ENCODE measurements at places on chromosomes 5 and 9.

DNA sequence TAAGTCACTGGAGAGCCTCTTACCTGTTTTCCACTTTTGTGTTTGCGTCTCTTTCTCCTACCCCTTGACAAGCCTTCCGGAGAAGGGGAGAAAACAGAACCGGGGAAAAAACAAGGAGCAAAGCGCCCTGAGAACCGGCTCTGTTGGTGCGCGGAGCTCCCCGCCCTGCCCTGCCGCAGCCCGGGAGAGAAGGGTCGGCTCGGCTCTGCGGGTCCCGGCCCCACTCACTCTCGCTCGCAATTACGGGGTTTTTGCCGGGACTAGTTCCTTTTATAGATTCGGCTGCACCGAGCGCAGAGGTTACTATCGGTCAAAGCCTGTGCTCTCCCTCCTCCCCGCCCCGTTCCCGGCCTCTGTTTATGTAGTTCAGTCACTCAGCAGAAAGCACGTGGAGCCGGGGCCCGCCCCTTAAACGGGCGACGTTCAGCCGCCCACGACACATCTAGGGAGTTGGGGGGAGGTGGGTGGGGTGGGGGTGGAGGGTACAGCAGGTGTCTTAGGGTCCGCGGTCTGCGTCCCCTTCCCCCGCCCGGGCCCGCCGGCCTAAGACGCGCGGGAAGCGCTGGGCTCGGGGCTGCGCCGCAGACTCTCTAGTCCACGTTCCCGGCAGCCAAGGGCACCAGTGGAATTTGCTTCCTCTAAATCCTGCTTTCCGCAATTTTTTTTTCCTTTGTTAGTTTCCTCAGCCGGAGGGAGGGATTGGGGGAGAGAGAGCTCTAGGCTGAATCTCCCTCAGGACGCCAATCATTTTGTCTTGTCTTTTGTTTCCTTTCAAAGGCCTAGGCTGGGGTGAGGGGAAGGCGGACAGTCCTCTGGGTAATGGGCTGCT, at the start of gene ABCA1:
TSS of gene ABCA1 (minus strand) at position 244 of the 829 bp plus-strand sequence. CDS start 24,476 bp downstream, outside the sequence.
- DNase-seq: no peak

- DNase-seq: no peak
Observed at GRCh38 chr5:176769911-176770310, 40.4 kb upstream of the UNC5A start.

DNA sequence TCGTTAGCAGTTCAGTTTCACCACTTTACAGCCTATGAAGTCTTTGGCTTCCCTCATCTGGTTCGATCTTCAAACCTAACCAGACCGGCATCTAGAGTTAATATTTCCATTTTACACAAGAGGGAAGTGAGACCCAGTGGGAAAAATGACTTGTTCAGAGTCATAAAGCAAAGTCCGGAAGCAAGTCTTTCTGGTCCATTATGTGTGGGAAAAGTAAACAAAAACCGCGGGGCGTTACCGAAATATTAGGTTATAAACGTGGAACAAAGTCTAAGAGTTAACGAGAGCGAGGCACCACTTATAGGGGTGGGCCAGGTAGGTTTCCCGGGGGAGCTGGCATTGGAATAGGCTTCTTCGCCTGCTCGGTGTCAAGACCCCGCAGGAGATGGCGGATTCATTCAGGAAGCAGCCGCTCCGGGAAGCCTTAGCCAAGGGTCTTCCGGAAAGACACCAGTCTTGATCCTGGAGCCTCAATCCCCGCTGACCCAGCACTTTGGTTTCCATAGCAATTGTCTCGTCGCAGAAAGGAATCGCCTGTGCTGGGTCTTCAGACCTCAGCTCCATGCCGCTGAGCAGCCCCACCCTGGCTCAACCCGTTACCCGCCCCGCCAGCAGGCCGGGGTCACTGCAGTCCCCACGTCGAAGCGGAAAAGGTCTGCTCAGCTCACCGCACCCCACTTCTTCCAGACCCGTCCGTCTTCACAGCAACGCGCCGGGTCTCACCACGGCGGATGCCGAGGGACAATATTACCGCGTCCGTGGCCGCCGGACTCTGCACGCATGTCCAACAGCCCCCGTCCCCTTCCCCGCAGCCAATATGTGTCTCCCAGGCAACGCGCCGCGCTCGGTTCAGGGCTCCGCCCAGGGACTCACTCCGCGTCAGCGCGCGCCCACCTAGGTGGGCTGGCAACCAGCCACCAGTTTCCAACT, at the start of gene C5orf52:
TSS of gene C5orf52 (plus strand) at position 872 of the 930 bp plus-strand sequence. CDS start 82 bp downstream, outside the sequence.
- no peak for DNase-seq

DNA sequence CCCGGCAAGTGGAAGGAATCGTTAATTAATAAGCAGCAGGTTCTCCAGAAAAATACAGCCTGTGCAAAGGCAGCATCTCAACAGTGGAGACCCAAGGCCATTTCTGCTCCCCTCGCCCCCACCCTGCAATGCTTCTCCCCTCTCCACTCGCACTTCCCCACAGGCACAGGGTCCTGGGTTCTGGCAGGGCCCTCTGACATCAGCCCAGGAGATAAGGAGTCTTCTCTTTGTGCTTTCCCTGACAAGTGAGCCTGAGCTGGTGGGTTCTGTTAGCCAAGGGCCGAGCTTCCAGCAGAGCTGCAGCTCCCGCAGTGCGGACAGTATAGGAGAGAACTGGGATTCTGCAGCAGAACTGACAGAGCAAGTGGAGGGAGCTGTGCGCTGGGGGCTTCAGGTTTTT, 257.5 kb downstream of the NSG2 start:
- DNase-seq: no peak

GRCh38 chr5:42517164-42517563, 93.9 kb downstream of the GHR start:
- DNase-seq: no peak

- DNase-seq: no peak
Observed at GRCh38 chr9:93376411-93376810, 75.1 kb upstream of the FAM120A start.

- DNase-seq: no peak
Observed at GRCh38 chr5:7415123-7415522, 19.2 kb downstream of the ADCY2 start.

- no peak for DNase-seq
Observed at GRCh38 chr9:99187311-99187710, 34.4 kb downstream of the ALG2 start.

DNA sequence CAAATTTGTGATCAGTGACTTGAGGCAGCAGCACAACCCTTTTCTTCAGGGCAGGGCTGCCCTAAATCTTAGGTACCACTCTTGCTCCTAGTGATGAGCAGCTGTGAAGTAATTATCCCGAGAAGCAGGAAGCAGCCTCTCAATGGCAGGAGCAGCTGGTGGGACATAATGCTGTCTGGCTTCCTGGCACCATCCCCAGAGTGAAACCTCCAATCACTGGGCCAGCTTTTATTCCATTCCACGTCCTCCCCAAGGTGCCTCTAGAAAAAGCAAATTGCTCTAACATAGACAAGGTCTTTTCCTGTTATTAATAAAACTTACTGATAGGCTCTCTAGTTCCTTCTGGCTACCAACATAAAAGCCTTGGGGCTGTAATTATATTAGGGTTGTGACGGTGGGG, 154.0 kb downstream of the FRMD3 start:
- DNase-seq: no peak

- no peak for DNase-seq
Observed at GRCh38 chr9:105886136-105886535, 191.8 kb downstream of the TMEM38B start.

DNA sequence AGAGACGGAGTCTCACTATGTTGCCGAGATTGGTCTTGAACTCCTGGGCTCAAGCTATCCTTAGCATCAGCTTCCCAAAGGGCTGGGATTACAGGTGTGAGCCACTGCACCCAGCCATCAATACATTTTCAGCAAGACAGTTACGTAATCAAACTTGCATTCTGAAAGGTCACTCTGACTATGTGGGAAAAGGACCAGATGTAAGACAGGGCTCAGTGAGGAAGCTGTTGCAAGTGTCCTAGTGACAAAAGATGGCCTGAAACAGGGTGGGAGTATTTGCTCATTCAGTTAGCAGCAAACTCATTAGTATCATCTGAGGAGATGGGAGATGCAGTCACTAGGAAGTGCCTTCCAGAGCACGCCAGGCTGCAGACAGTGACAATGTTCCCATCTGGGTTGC, 16.9 kb downstream of the MED27 start:
- no peak for DNase-seq

- no peak for DNase-seq
Observed at GRCh38 chr5:6498968-6499367, 50.3 kb downstream of the UBE2QL1 start.

DNA sequence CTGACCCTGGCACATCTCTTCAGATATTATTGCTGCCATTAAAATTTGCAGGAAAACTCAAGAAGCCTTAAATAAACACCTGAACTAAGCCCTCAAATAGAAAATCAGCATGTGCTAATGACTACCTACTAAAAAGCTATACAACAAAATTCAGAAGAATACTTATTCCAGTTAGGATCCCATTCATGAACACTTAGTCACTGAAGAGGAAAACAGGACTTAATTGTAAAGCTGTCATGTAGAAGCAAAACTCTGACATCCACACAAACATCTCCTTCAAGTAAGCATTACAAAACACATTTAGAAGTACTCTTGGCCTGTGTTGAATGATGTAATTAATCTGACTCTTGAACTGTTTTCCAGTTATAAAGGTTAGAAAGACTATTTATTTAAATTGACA, 19.9 kb downstream of the ELL2 start:
- no peak for DNase-seq

- DNase-seq: no peak
Observed at GRCh38 chr9:21710548-21711191, 91.8 kb upstream of the MTAP start.

- no peak for DNase-seq
Observed at GRCh38 chr9:137044502-137045177, 1.3 kb downstream of the NPDC1 start.

DNA sequence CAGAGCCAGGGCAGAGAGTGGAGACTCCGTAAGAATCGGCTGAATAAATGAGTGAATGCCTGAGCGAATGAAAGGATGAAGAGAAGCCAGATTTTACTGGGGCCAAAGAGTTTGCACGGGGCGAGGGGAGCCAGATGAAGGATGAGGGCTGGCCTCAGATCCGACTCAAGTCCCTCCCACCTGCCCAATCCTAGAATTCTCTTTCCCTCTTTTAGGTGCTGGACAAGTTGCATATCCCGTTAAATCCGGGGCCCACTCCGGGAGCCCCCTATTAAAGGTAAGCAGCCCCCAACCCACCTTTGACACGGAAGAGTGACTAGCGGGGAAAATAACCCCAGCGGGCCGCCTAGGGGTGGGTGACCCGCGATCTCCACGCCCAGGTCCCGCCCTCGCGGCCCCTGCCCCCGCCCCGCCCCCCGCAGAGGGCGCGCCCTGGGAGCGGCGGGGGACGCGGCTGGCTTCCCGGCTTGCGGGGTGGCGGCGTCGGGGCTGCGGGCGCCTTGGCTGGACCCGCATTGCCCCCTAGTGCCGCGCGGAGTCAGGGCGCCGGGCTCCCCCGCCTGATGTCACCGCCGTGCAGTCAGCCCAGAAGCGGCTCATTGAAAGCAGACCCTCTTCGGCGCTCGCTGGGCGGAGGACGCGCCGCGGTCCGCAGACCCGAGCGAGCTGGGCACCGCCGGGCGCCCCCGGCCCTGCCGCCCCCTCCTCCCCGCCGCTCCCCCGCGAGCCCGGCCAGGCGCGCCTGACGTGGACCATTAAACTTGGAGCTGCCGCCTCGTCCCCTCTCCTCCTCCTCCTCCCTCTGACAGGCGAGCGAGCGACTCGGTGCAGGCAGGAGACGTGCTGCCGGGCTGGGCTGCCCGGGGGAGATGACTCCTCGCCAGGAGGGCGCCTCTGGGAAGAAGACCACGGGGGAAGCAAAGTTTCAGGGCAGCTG, at the start of gene ADRA1B:
TSS of gene ADRA1B (plus strand) at position 579 of the 937 bp plus-strand sequence. CDS start 424 bp downstream, outside the sequence.
- no peak for DNase-seq

DNA sequence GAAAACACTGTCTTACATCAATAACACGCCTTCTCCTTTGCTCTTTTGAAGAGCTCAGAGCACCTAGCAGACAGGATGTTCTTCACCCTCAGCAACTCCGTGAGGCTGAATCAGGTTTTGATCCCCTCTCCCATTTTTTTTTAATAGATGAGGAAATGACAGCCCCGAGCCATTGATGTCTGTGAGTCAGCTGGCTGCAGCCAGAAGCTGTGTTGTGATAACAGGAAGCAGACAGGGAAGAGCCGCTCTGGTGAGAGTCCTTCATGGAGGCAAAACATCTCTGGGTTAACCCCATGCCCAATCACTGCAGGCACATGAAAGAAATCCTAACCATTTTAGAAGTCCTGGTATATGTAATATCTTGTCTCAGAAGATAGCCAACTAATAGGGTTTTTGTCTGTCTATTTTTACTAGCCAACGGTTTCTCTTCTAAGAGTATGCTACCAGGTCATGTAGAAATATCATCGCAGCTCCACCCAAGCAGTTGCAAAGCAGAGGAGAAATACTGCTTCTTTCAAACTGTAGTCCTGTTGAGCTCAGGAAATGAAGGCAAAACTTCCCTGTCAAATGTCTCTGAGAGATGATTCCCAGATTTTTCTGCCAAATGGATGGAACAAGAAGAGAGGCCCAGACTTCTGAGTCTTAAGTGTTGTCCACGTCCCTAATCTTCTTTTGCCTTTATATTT, 568.9 kb downstream of the CCDC171 start:
- DNase-seq: no peak

- DNase-seq: no peak
Observed at GRCh38 chr9:98378794-98379193, 123.3 kb upstream of the TBC1D2 start.

- DNase-seq: no peak
Observed at GRCh38 chr5:83475935-83476814, 4.6 kb downstream of the VCAN start.

DNA sequence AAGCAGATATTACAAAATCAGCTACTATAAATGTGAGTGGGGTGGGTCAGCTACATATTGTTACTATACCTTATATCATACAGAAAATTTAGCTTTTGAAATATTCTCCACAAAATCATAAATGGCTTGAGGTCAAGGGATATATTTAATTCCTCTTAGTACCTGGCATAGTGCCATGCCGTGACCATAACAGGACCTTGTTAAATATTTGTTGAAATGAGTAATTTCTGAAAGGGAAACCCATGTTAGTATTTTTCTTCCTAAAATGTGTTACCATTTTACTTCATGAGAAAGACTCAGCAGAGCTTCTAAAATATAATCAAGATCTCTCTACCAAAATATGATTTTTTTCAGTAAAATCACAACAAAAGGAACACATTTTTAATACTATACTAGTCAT, 14.8 kb downstream of the ATP10B start:
- DNase-seq: no peak

DNA sequence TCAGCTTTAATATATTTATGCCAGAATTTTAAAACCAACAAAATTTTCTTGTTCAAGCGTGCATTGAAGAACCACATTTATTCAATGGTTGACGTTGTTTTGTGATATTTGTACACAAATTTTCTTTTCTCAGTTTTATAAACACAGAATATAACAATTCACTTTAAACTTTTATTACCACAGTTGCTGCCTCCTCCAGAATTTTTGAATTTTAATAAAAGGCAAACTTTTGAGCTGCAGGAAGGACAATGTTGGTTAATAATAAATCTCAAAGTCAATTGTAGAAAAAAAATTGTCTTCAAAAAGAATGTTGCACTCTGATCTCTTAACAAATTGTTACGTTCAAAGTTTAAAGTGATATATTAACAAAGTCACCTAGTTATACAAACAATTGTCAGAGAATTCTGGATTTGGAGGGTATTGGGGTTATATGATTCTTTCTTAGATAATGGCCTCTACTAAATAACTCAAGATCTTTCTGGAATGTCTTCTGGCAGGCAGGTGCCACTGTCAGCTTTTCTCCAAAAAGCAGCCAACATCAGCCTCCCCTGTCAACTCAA, 60.5 kb downstream of the BAAT start:
- no peak for DNase-seq
